Dermis microvascular lymphatic vessel endothelial cell (primary cell): ENCODE measurements at places on chromosomes 1 and 21. TPM values are rescaled to one million over a fixed set of nuclear protein-coding genes. Genes with fewer than 3 reads are reported as not detected.

GRCh38 chr1:42847111-42847595 lies 740 bp downstream of the ZNF691 start:
- no peak for DNase-seq

GRCh38 chr1:209783386-209783785 lies 973 bp downstream of the C1orf74 start:
- DNase-seq, result no peak

DNA sequence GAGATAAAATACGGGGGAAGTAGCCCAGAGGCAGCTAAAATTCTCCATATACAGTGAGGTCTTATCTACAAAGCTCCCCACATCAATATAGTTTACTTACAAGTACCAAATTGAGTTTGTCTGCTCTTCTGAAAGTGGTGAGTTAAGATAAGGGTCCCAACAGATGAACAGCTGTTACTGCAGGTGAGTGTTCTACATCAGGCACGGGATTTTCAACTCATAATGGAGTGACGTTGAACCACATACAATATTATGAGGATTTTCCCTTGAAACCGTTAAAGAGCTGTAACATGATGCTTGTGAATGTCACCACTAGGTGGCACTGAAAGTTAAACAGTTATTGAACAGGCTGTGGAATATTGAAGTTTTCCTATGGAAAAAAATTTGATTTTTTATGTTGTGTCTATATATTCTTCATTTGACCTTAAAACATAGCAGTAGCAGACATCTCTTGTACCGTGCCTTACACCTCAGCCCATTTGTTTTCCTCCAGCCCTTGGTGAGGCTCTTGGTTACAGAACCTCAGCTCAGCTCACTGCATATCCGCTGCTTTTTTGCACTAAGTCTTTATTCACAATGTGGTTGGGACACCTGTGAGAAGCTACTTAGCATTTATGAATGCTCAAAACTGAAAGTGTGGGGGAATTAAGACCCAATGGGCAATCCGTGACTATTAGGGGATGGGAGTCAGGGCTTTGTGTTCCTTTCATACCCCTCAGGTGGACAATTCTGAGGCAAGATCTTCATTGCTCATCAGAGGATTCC lies 23.2 kb downstream of the CD1D start:
- DNase-seq, result peak; percentile 76

GRCh38 chr1:234627009-234627950 lies 17.3 kb upstream of the IRF2BP2 start:
- DNase-seq, result no peak

DNA sequence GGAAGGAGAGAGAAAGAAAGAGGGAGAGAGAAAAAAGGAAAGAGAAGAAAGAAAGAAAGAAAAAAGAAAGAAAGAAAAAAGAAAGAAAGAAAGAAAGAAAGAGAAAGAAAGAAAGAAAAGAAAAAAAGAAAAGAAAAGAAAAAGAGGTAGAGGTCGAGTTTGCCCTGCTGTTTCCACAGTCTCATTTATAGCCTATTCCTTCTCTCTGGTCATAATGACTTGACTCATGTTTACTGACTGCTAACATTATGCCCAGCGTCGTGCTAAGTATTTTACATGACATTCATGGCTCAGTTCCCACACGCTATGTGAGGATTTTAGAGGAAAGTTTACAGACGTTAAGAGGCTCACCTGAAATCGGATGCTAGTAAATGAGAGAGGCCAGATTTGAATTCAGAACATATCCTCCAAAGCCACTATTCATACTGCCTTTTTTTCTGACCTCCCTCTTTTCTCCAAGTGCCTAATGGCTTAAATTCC lies 263.0 kb downstream of the TNR start:
- no peak for DNase-seq

MROH9 gene
- not detected in 2 replicates for total RNA-seq

KCND3 gene
- total RNA-seq, result 0.13 and 0.38 TPM in 2 replicates

RNU1-4 gene
- total RNA-seq, result under 0.01 TPM in 2 replicates

OR6K3 gene
- total RNA-seq, result not detected in 2 replicates

FAM167B gene
- 0.64 and 1.9 TPM in 2 replicates for total RNA-seq
